ENCODE measurements at places on chromosomes 12 and 14.
A peak's percentile ranks its signal among the peaks of the same experiment; 100 is the strongest.

- DNase-seq = no peak
Observed at GRCh38 chr14:75628816-75629215, 31.9 kb downstream of the ERG28 start.

GRCh38 chr12:76804435-76804976 is 40.6 kb downstream of the ZDHHC17 start:
- no peak for DNase-seq

DNA sequence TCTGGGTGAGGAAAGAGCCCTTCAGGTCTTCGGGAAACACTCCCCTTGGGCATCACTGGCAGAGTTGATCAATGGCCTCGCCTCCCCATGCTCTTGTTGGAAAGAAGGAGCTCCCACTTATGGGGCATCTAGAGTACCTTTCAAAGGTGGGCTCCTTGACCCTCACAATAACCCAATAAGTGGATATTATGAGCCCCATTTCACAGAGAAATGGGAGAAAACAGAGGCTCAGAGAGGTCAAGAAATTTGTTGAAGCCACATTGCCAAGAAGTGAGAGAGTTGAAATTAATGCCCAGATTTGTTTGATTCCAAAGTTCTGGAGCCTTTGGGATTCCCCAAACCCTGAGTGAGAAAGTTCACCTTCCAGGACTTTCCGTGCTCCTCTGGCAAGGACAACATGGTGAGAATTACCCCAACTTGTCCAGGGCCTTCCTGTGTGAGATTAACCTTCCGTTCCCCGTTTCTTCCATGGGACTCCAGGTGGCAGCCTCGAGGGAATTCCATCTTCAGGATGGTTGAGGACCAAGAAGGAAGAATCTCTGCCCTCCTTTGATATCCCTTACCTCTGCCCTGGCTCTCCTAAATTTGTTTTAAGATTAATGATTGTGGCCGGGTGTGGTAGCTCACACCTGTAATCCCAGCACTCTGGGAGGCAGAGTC is 7.5 kb upstream of the CHD4 start:
- DNase-seq = peak; percentile 75

DNA sequence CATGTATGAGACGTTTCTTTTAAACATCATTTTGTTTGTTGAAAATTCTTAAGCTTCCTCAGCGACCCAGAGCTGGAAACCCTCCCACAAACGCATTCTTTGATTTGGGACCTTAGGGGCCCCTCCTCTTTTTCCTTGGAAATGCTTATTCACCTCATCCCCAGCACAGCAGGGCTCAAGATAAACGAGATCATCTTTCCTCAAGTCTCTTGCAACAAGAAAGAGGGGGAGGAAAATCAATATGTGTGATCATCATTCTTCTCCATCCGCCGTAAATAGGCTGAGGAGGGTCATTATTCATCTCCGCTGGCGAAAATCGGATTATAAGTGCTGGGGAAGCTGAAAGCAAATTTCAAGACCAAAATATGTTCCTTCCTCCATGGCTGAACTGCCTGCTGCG is 1415.2 kb downstream of the AACS start:
- DNase-seq = peak; percentile 42

DNA sequence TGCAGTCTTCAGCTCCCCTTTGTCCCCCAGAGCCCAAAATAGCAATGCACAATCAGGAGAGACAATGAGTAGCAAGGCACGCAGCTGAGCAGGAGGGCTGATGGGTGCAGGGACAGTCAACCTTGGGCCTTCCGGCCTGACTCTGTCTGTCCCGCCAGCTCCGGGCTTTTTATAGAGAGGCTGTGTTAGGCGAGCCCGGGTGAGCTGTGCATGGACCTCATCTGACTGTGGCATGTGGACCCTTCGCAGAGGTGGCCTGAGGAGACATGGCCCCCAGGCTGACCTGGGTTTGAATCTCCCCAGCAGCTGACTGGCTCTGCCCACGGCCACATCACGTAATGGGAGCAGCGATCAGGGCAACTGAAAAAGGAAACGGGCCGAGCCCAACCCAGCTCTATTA is 177.9 kb downstream of the TSPAN9 start:
- no peak for DNase-seq

DNA sequence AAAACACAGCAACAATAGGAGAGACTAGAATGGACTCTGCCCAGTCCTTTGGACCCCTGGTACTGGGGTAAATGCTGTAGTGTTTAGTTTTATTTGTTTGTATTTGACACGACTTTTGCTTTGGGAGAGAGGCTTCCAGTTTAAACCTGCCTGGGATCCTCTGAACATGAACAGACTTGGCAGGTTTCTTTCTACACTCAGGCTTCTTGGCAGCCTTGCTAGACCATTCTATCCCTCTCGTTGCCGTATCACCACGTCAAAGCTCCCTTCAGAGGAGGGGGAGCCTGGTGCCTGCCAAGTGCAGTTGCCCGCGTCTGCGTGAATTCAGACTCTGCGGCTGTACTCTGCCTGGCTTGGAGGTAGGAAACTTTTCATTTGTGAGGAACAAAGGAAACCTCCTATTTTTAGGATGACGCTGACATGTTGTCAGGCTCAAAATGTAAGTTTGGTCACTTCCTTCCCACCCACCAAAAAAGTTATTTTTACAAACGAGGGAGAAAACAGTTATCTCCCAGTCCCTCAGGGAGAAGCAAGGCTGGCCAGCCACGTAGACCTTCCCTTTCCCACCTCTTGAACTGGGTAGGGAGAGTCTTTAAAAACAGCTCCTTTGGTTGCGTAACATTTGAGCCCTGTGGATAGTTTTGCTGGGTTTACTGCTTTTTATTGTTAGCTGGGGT is 25.9 kb downstream of the CD9 start:
- no peak for DNase-seq

GRCh38 chr14:89007906-89008305 is 183.5 kb downstream of the TTC8 start:
- no peak for DNase-seq

- no peak for DNase-seq
Observed at GRCh38 chr14:41280745-41281144, 325.9 kb upstream of the LRFN5 start.

- no peak for DNase-seq
Observed at GRCh38 chr12:988646-989045, 2.4 kb upstream of the ERC1 start.

DNA sequence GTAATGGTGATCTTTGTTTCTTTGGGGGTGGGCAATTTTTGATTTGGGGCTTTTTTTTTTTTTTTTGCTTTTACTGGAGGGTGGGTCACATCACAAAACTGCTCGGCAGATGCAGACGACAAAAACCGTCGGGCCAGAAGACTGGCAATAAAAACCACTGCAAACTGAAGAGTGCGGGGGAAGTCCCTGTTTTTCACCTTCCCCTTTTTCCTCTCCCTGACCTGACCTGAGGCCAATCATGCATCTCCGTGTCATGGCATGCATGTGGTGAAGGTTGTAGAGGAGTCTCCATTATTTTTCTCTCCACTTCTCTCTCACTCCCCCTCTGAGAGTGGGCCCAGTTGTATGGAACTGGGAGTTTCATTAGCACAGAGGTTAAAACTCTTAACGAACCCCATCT is 57.5 kb downstream of the AP5M1 start:
- DNase-seq = no peak

- no peak for DNase-seq
Observed at GRCh38 chr14:67241411-67242167, at the start of gene PALS1. PALS1 (plus strand) TSS chr14:67241435; CDS start chr14:67279171, 37,736 bp downstream.

GRCh38 chr12:113136990-113137511 is 1.5 kb upstream of the RASAL1 start:
- no peak for DNase-seq

- no peak for DNase-seq
Observed at GRCh38 chr14:100589760-100590469, 2.7 kb upstream of the BEGAIN start.

GRCh38 chr12:6887460-6887859 is 14.4 kb upstream of the SPSB2 start:
- DNase-seq = no peak

DNA sequence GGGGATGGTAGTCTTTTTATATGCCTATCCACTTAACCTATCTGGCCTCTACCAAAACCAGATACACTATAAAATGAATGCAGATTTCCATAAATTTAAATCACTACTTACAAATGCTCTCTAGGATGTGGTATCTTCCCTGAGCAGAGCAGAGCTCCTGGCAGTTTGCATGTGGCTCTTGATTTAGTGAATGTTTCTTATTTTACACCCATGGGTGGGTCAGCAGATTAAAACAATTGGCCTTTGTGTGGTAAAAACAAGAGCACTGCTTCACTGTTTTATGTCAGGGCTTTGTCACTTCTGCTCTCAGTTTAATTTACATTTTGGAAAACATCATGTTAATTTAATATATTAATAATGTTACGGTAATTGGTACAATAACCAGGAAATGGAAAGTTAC is 5.5 kb downstream of the TAS2R19 start:
- no peak for DNase-seq

- no peak for DNase-seq
Observed at GRCh38 chr12:29794862-29795261, 11.1 kb upstream of the TMTC1 start.

DNA sequence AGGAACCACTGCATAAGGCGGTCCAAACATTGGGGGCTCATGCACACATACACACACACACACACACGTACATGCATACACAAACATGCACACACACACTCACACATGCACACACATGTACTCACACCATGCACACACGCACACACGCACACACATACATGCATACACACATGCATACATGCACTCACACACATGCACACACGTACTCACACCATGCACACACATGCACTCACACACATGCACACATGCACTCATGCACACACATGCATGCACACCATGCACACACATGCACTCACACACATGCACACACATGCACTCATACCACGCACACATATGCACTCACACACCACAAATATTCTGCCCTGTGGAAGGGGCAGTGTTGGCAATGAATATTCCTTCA is 22.1 kb downstream of the OAS2 start:
- DNase-seq = peak; percentile 21

- DNase-seq = no peak
Observed at GRCh38 chr12:91695964-91696363, 449.7 kb downstream of the BTG1 start.

DNA sequence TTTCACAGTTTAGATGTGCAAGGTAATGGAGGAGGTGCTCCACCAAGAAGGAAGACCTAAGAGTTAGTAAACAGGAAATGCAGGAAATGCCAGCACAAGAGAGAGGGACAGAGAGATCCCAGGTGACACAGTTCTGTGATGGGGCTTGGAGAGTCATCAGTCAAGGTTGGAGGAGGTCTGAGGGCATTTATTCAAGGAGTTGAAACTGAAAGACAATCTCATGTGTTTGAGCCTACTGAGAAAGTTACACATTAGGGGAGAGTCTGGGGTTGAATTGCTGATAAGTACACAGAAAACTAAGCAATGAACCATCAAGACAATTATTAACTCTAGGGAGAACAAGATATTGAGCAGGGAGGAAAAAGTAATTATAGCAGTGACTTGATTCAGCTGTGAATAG is 138.5 kb downstream of the ANO6 start:
- DNase-seq = no peak

- DNase-seq = no peak
Observed at GRCh38 chr12:85363382-85364190, 83.6 kb downstream of the ALX1 start.

- DNase-seq = no peak
Observed at GRCh38 chr14:69687606-69688298, 76.4 kb downstream of the SUSD6 start.

DNA sequence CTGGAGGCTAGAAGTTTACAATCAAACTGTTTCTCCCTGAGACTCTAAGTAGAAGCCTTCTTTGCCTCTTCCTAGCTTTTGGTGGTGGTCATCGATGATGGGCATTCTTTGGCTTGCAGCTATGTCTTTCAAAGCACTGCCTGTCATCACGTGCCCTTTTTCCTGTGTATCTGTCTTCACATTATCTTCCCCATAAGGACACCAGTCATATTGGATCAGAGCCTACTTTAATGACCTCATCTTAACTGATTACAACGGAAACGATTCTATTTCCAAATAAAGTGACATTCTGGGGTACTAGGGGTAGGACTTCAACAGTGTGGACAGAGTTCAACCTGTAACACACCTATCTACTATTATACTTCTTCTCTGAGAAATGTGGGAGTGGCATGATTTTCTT is 31.1 kb upstream of the IFNG-AS1 start:
- DNase-seq = no peak

GRCh38 chr12:53443955-53444354 is 2.4 kb downstream of the PRR13 start:
- no peak for DNase-seq

DNA sequence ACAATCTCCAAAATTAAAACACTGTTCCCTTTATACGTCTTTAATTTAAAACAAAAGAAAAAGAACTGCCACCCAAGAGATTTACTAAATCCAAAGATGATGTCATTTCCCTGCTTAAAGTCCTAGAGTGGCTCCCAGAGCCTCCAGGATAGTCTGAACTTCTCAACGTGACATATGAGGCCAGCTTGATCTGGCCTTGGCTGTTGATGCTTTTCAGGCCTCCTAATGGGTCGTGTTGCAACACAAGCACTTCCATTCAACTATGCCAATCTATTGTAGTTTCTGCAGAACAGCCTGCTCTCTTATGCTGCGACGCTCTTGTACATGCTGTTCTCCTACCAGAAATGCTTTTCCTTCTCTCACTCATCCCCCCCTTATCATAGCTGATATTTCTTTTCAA is 35.7 kb downstream of the LGR5 start:
- DNase-seq = no peak

GRCh38 chr12:52217223-52217622 is 15.8 kb upstream of the KRT7 start:
- no peak for DNase-seq

All from H9 (cell line).